Activated CD8-positive, alpha-beta memory T cell treated with anti-CD3 and anti-CD28 coated beads for 48 hours (primary cell): ENCODE measurements at places on chromosomes 1 and 21.

DNA sequence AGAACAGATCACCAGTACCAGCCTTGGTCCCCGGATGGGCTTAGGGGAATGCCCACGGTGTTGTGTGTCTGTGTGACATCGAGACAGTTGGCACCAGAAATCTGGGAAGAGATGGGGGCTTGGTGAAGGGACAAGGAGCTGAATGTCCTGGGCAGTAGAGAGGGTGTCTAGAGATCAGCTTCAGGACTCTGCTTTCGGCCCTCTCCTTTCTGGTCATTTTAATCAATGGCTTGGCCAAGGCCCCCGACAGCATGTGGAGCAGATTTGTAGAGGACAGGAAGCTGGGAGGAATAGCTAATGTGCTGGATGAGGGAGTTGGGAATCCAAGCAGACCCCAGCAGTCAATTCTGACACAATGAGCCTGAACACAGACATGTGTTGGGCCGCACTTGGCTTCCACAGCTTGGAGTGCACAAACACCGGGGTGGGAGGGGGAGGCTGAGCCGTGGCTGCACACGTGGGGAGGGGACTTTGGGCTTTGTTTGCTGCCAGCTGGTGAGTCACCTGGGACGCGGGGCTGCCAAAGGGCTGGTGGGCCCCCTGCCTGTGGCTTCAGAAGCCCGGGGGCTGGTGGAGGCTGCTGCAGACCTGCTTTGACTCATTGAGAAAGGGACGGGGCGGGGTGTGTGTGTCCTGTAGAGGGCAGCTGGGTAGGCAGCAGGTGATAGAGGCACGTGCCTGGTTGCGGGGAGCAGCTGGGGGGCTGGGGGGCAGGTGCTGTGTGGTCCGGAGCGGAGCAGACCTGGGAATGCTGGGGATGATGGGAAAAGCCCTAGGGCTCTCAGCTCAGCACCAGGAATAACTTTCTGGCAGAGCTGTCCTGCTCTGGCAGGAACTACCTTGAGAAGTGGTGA is 20.9 kb downstream of the SLC1A7 start:
- no peak for DNase-seq

DNA sequence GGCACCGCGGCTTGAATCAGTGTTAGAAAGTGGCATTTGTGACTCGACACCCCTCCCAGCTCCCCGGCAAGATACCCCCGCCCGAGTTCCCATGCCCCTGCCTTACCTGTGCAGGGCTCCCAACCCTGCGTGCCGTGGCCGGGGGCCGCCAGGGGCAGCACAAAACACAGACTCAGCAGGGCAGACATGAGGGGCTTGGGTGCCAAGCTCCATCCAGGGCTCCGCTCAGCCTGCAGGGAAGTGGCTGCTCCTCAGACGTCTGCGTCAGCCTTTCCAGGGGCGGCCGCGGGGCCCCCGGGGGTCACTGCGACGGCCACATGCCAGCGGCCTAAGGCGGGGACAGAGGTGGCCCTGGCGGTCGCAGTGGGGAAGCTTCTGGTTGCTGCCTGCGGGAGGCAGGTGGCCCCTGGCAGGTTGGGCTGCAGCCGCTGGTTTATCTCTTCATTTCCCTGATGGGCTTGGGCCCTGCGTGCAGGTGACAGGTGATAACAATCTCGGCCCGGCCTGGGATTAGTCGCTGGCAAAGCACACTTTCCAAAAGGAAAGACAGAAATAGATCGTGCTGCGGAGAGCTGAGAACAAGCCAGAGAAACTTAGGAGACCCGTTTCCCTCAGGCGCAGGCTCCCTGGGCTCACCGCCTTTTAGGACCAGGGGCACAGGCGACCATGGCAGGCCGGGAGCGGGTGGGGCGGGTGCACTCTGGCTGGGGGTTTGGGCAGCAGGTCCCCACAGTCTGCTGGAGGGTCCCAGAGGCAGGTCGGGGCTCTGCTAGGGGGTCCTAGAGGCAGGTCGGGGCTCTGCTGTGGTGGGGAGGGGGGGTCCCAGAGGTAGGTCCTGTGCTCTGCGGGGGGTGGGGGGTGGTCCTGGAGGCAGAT is at the start of gene TSPEAR:
Gene TSPEAR, minus strand, starts transcription at position 246 of the 876 bp plus-strand sequence. Its CDS starts 58 bp downstream, at position 188.
- no peak for DNase-seq

GRCh38 chr1:66402194-66402593 is 131.8 kb upstream of the SGIP1 start:
- DNase-seq: no peak

GRCh38 chr1:145786271-145786670 is 37.6 kb downstream of the RNF115 start:
- DNase-seq: no peak

DNA sequence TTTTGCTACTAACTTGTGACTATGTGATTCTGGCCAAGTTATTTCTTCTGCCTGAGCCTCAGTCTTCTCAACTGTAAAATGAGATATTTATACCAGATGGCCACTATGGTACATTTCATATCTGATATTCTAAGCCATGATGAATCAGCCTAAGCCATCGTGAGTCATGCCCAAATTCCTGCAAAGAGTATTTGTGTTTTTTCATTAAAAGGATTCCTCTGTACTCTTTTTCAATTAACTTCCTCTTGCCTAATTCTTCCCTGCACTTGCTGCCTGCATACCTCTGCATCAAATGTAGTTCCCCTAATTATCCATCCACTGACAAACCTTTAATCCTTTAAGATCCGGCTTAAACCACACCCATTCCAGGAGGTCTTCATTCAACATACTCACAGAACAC is 575.1 kb upstream of the BEND5 start:
- no peak for DNase-seq

DNA sequence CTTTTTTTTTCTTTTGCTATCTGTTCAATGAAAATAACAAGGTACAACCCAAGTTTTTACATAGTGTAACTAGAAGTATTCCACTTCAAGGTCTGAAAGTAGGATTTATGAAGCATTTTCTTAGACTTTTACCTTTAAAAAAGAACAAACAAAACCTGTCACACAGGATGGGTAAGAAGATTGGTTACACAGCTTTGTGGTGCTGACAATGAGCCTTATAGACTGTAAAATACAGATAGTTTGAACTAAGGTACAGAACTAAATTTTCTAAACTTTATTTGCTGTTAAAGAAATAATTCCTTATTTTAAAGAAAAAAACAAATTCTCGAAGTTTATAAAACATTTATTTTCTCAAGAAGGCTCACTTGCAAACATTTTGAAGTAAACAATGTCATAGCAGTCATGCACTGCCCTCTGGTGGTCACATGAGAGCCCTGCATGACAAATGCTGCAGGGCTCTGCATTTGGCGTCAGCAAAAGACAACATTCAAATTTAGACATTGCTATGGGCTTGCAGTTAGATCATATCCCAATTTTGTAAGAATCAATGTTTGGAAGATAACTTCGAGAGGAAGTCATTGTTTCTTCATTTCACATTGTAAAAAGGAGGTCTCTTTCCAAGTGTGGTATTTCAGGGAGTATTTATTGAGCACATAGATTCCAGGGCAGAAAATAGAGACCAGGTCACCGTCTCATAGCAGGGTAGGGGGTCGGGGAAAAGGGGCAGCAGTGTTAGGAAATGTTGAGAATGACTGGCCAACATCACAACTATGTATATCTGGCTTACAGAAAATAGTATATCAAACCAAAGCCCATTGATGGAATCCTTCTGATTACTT is 115.3 kb upstream of the FMN2 start:
- DNase-seq: no peak

- DNase-seq: no peak
These were observed 44.1 kb upstream of the BCL10 start for GRCh38 chr1:85320371-85321131.

DNA sequence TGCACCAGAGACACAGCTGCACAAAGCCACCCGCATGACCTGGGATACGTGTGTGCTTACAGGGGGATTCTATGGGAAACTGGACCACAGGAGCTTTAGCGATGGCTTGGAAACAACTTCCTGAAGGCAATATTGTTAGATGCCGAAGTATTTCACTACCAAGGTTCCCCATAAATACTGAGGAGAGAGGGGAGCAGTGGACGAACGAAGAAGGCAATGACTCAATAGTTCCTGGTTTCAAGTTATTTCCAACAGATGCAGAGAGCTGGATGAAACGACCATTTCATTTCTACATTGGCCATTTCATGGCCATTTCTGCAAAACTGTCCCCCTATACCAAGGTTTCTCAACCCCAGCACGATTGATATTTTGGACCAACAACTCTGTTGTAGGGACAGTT is 61.3 kb downstream of the CD34 start:
- DNase-seq: no peak

DNA sequence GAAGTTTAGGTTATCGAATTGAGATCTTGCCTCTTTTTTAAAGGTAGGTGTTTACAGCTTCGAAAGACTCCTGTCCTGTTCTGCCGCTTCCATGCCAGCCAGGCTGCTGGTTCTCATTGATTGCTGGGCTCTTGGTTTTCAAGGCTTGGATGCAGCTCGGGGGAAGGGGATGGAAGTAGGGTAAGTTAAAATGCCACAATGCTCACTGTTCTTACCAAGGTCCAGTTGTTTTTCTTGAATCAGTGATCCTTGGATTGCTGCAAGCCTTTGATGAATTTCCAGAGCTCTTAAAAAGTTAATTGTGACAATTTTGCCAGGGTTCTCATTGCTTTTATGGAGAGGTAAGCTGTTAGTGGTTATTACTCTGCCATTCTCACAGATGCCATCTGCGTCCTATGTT is 74.9 kb downstream of the PCBP3 start:
- no peak for DNase-seq

DNA sequence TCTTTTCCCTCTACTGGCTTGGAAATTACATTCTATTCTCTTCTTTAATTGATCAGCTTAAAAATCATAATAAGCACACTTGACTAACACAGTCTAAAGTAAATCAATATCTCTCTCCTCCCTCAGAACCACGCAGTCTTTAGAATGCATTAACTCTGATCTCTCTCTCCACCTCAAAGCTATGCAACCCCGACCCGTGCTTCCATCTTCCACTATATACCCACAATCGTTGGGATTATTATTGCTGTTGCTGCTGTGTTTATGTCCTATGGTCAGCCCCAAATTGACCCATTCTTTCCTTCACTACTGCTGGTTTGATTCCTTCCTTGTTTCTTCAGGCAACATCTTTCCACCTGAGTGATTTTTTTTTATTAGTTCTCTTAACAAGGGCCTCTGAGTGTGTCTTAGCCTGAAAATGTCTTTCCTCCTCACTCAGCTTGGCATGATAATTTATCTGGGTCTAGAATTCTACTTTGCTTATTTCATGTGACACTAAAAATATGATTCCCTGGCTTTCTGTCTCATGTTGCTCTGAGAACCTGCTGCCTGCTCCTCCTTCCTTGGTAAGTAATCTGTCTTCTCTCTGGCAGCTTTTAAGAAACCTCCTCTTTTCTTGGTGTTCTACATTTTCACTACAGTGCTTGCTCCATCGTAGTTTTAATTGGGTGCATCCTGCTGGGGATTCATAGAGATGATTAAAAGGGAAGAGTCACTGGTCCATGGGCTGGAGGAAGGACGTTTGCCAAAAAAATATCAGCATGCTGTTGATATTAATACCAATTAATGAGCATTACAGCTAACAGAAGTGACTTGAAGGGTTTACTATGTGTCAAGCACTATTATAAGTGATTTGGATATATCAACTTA is 472.2 kb downstream of the MATN1 start:
- no peak for DNase-seq

DNA sequence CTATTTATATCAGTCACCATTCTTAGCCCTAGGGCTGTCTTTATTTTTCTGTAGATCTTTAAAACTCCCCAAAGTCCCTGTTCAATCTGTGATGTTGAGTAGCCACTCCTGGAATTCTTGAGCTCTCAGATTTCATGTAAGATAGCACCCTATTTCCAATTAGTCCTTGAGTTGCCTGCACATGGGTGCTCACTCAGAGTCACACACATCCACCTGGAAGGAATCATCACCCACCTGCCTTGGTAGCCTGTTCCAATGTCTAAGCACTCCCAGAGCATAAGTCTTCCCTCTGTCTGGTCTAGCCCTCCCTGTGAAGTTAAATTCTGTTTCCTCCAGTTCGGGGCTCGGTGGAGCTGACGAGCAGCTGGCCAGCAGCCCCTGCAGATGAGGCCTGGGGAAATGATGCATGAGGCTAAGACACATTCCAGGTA is 14.7 kb upstream of the ATF3 start:
- no peak for DNase-seq

- DNase-seq: no peak
These were observed 1017.6 kb downstream of the KCNT2 start for GRCh38 chr1:195590649-195591048.

- no peak for DNase-seq
These were observed 1216.1 kb upstream of the NCAM2 start for GRCh38 chr21:19781881-19782652.

DNA sequence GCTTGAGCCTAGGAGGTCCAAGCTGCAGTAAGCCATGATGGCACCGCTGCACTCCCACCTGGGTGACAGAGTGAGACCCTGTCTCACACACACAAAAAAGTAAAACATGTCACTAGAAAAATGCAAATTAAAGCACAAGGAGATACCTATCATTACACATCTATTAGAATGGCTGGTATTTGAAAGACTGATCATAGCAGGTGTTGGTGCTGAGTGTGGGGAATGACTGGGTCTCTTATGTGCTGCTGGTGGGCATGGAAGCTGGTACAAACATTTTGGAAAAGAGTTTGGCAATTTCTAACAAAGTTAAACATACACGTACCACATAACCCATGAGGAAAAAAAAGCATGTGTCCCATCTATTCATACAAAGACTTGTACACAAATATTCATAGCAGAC is 142.1 kb upstream of the ZBTB40 start:
- no peak for DNase-seq

- DNase-seq: no peak
These were observed 158.4 kb downstream of the TRABD2B start for GRCh38 chr1:47838562-47839432.

- no peak for DNase-seq
These were observed at the start of gene FMO5 for GRCh38 chr1:147225193-147225730. FMO5 (minus strand) TSS chr1:147225339; CDS start chr1:147225029, 310 bp downstream.

- no peak for DNase-seq
These were observed 518.9 kb upstream of the NR5A2 start for GRCh38 chr1:199508653-199509052.

GRCh38 chr1:88673446-88673845 is 10.6 kb upstream of the PKN2 start:
- DNase-seq: no peak

DNA sequence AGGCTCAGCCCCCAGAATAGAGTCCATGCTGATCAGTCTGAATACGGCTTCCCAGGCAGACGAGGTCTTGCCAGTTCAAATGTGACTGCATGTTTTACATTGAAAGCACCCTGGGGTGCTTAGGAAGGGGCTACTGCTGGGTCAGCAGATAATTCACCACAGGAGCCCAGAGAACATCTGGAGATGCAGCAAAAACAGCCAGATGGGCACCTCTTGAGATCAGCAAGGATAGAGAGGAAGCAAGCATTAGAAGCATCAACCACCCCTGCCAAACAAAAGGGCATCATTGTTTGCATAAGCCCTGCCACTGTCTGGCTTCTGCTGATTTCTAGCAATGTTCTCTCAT is 403.1 kb downstream of the RRAGC start:
- DNase-seq: no peak

- no peak for DNase-seq
These were observed 22.7 kb downstream of the CDKN2C start for GRCh38 chr1:50992532-50993318.

- no peak for DNase-seq
These were observed 39.0 kb upstream of the TADA1 start for GRCh38 chr1:166915042-166915441.
